ENCODE measurements at places on chromosomes 4 and X. TPM values are rescaled to one million over a fixed set of nuclear protein-coding genes. Genes with fewer than 3 reads are reported as not detected.
A peak's percentile ranks its signal among the peaks of the same experiment; 100 is the strongest.

The HPRT1 gene
- 19.7 TPM for total RNA-seq

The NLGN4X gene
- total RNA-seq: 1.7 TPM

The PPP3CA gene
- total RNA-seq: 38.0 TPM

The SOWAHD gene
- 3.0 TPM for total RNA-seq

The CD40LG gene
- 0.24 TPM for total RNA-seq

The TRO gene
- 1.5 TPM for total RNA-seq

The RHOXF2B gene
- not detected for total RNA-seq

The DYNLT3 gene
- 22.5 TPM for total RNA-seq

The ADAMTS3 gene
- total RNA-seq: 0.12 TPM

- DNase-seq: no peak
Observed at GRCh38 chr4:142535009-142535408, 311.1 kb downstream of the INPP4B start.

DNA sequence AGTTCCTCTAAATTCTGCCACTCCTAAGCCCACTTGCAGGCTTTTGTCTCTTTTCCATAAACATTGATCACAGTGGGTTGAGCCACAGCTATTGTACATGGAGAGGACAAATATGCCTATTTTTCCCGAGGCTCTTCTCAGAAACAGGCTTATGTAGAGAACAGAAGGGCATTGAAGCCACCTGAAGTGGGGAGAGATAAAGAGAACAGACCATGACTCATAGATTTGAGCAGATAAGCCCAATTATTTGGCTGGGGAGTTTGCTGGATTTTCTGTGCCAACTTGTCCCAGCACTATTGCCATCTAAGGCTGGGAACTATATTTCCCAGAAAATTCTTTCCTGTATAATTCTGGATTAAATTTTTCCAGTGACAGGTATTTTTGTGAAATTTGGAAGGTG, 446.1 kb upstream of the RPS6KA3 start:
- DNase-seq: no peak

- no peak for DNase-seq
Observed at GRCh38 chr4:10080589-10081217, 35.9 kb downstream of the WDR1 start.

DNA sequence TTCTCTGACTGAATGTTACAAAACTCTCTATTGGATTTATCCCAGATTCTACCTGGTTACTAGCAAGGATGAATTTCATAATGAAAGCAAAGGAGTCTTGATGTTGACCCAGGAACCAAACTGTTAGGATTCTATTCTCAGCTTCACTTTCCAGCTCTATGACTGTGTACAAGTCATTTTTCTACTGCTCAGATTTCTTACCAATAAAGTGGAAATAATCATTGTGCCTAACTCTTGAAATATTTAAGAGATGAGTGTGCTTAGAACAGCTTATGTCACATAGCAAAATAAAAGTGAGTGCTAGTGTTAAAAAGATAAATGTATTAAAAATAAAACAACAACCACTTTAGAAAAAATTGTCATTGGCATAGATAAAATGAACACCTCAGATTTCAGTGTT, 45.6 kb downstream of the EPHA5 start:
- no peak for DNase-seq

GRCh38 chrX:30241724-30242415, at the start of gene MAGEB4:
Gene MAGEB4, plus strand, starts transcription at chrX:30242000. Its CDS starts 136 bp downstream, at chrX:30242136.
- no peak for DNase-seq

GRCh38 chrX:110394651-110395050, 36.0 kb downstream of the RTL9 start:
- DNase-seq: no peak

GRCh38 chrX:9141496-9141895, 107.6 kb upstream of the FAM9B start:
- no peak for DNase-seq

- no peak for DNase-seq
Observed at GRCh38 chrX:153814591-153815315, 15.6 kb downstream of the PDZD4 start.

GRCh38 chr4:126271292-126271691, 956.5 kb downstream of the FAT4 start:
- no peak for DNase-seq

DNA sequence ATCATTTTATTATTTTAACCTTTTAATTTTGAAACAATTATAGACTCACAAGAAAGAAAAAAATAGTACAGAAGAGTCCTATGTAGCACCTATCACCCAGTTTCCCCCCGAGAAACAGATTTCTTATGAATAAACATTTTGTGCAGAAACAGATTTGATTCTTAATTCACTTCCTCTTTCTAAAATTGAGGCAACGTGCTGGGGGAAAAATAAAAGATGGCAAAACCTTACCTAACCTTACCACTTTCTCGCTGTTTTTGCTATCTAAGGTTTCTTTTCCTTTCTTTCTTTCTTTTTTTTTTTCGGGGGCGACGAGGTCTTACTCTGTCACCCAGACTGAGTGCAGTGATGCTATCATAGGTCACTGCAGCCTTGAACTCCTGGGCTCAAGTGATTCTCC, 4.3 kb upstream of the CLNK start:
- no peak for DNase-seq

- DNase-seq: no peak
Observed at GRCh38 chr4:127006446-127006877, 626.3 kb upstream of the INTU start.

DNA sequence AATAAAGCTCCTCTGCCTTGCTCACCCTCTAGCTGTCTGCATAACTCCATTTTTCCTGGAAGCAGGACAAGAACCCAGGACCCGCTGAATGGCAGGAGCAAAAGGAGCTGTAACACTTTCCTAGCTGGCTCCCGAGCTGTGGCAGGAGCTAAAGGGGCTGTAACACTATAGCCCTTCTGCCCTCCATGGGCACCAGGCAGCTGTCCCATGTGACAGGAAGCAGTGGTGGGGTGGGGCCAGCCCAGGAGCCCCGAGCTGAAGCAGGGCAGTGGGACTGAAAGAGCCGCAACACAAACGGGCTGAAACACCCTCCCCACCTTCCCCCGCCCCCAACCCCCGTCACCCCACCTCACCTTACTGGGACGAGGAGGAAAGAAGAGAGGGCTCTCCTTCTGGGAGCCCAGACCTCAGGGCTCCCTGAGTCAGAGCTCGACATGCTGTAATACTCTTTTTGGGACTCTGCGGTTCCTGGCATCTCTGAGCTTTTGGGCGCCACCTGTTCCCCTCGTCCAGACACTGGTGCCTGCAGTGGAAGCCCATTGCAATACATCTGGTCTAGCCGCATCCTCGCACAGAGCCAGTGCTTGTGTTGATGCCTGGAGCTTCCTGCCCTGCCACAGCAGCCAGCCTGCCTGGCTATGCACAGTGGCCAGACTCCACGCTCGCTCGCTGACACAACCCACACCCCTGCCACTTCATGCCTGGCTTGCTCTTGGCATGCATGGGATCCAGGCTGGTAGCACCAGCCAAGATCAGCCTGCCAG, 39.4 kb downstream of the PPM1K start:
- peak; percentile 13 for DNase-seq

GRCh38 chr4:141890279-141890678, 253.9 kb downstream of the IL15 start:
- DNase-seq: no peak

- DNase-seq: no peak
Observed at GRCh38 chrX:48960291-48960690, 2.9 kb upstream of the OTUD5 start.

DNA sequence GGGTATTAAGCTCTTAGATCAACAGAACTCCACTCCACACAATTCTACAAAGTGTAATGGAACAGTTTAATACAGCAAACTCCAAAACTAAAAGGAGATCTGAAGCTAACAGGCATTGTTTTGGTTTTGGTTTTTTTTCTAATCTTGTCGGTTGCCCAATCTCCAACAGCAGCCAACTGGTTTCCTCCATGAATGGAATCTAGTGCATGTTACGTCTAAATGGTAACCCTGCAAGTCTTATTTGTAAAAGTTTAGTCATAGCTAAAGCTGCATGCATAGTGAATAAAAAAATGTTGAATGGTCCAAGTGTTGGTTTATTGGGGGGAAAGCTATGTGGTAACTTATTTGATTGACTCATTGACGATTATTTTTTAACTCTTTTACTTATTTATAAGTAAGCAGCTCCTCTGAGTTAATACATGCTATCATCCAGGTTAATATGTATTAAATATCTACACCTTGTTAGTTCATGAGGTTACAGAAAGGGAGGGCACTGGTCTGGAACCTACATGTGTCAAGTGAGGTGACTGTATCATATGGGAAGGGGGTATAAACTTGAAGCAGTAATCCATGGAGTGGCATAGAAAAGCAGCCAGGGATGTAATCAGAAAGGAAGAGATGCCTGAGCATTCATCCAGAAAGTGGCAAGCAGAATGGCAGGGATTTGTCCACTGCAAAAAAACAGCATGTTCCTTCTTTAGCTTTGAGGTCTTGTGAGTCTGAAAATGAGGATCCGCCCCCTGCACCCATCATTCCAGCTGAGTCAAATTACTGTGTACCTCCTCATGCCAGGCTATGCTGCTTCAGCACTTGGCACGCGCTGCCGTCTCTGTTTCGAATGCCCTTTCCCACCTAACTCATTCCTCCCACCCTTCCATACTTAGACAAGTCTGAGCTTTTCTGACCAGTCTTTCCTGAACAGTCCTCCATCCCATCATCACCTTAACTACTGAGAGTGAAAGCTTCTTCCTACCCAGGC, 81.7 kb downstream of the PDGFC start:
- no peak for DNase-seq

- no peak for DNase-seq
Observed at GRCh38 chr4:179678093-179678814, 2236.0 kb upstream of the AGA start.

DNA sequence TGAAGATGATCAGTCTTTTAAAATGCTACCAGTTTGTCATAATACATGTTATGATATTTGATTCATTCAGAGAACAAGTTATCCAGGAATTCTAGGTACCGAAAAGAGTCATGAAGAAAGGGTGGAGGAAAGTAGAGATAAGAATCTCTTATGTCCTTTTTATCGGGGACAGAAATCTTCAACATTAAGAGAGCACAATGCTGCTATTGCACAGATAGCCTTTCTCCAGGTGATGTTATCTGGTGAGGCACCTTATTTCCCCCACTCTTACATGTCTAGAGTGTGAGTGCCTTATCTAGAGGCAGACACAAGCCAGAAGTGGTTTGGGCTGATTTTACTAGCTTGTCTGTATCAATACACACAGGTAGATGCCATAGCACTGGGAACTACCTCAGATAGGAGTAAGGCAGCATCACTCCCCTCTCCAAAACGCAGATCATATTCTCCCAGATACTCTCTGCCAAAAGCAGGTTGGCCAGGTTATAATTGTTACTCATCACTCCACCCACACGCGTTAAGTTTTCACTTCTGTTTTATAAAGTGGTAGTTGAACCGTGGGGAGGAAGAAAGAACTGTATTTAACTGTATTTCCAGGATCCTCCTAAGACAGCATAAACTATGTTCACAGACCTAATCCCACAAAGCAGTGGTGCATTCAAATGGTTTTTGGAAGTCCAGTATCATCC, 38.4 kb downstream of the AREG start:
- no peak for DNase-seq
